ENCODE measurements at places on chromosomes 11 and 22.

DNA sequence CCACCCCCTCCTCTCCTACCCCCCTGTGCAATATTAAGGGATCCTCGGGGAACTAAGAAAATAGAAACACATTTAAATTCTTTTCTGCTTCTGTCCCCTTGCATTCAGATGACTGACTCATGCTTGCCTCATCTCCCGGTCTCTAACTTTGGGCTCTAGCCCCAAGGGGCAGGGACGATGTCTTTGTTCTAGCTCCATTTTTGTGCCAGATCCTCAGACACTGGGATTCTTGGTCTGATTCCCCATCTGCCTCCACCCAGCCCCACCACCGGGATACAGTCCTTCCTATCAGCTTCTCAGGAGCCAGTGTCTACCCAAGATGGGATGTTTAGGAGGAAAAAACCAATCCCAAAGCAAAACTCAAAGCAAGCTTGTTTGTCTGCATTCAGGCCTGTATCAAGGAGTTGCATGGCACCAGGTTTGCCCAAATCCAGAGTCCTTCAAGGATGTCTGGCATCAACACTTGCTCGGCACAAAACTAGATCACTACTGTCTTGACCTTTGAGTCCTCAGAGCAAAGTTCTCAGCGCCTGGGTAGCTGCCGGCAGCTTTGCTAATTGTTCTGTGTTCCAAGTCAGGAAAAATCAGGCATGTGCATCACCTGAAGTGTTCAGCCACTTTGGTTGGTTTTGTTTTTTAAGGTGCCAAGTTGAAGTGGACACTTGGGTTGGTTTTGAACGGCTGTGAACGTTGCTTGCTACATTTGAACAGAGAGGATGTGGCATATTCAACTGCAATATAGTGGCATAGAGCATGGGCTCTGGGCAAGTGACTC lies 212.8 kb downstream of the DSCAML1 start:
- no peak for DNase-seq

GRCh38 chr11:94309757-94310156 lies 5.4 kb downstream of the IZUMO1R start:
- no peak for DNase-seq

- DNase-seq = no peak
These were observed 11.6 kb downstream of the MMP3 start for GRCh38 chr11:102831489-102832440.

DNA sequence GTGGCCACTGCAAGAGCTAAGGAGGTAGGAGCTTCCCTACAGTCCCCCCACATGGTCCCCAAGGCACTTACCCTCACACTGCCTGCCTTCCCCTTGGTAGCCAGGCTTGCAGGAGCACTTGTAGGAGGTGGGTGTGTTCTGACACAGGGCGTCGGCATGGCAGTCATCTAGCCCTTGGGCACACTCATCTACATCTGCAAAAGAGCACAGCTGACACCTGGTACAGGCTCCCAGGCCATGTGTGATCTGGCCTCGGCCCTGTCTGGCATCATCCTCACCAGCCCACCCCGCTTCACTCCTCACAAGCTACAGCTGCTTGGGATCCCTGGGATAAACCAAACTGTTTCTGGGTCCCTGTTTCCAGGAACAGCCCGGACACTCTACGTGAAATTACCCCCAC lies 1.8 kb downstream of the SCUBE2 start:
- DNase-seq = no peak

DNA sequence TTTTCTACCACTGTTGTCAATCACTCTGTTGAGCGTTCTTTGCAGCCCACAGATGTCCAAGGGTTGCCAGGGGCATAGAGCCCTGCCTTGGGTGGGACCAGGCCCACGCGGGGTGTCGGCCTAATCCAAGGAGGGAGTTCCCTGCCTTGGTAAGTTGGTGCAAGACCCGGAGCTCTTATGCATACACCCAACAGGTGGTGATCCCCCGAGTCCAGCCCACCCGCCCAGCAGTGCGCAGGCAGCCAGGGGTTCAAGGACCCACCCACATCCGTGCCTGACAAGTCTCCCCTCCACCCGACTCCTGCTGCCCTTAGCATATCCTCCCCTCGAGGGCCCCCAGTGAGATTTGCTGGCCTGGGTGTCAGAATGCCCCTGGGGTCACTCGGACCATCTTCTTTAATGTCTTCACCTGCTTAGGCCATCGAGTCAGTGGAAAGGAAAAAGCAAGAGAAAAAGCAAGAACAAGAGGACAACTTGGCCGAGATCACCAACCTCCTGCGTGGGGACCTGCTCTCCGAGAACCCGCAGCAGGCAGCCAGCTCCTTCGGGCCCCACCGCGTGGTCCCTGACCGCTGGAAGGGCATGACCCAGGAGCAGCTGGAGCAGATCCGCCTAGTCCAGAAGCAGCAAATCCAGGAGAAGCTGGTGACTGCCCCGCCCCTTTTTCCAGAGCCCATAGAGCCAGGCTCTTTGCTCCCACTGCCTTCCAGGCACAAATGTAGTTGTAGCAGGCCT lies 12.2 kb downstream of the RIBC2 start:
- DNase-seq = no peak

DNA sequence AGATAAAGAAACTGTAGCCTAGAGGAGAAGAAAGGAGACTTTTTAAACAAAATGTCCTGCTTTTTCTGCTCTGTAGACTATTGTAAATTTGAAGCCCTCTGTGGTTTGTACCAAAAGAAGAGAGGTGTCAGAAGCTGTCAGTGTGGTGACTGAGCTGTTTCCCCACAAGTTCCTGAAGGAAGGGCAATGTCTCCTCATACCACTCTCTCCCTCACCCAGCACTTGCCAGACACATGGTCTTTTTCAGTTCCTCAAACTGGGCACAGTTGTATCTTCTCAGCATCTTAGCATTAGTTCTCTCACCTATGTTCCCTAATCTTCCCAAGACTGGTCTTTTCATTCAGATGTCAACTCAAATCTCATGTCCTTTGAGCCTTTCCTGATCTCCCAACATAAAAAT lies 4.3 kb downstream of the BCO2 start:
- DNase-seq = no peak

DNA sequence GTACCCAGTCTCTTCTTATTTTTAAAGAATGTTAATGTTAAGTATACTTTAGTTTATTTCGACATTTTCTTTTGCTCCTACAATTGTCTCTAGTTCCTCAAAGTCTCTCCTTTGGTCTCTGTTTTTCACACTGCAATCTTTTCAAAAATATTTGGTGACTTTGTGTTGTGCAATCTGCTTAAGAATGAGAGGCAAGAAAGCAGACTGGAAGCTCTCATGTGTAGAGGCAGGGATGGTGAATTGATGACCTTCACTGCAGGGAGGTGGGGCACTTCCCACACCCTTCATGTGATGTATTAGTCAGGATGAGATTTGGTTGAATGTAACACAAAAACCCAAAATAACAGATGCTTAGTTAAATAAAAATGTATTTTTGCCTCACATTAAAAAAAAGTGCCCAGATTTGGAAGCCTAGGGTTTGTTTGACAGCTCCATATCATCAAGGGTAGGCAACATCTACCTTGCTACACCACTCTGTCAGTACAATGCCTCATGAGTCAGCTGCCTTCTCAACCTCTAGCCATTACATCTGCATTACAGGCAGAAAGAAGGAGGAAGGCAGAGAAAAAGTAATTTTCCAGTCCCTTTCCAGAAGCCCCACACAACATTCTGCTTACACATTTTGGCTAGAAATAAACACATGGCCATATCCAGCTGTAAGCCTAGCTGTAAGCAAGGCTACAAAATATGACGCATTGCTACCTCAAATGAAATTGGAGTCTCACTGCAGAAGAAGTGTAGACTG lies 3.8 kb upstream of the MMP27 start:
- no peak for DNase-seq

GRCh38 chr11:69167130-69167915 lies 11.6 kb downstream of the SMIM38 start:
- DNase-seq = no peak

GRCh38 chr22:31286360-31287255 lies 5.7 kb downstream of the PIK3IP1 start:
- no peak for DNase-seq

GRCh38 chr11:73292525-73292894 lies 15.6 kb upstream of the ARHGEF17 start:
- no peak for DNase-seq

GRCh38 chr11:70381872-70382861 lies 16.2 kb upstream of the CTTN start:
- DNase-seq = no peak

DNA sequence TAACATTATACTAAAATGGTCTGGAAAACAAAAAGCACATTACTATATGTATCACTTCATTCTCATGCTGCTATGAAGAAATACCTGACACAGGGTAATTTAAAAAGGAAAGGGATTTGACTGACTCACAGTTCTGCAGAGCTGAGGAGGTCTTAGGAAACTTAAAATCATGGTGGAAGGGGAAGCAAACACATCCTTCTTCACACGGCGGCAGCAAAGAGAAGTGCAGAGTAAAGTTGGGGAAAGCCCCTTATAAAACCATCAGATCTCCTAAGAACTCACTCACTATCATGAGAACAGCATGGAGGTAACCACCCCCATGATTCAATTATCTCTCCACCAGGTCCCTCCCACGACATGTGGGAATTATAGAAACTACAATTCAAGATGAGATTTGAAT lies 60.0 kb downstream of the FAM181B start:
- no peak for DNase-seq

DNA sequence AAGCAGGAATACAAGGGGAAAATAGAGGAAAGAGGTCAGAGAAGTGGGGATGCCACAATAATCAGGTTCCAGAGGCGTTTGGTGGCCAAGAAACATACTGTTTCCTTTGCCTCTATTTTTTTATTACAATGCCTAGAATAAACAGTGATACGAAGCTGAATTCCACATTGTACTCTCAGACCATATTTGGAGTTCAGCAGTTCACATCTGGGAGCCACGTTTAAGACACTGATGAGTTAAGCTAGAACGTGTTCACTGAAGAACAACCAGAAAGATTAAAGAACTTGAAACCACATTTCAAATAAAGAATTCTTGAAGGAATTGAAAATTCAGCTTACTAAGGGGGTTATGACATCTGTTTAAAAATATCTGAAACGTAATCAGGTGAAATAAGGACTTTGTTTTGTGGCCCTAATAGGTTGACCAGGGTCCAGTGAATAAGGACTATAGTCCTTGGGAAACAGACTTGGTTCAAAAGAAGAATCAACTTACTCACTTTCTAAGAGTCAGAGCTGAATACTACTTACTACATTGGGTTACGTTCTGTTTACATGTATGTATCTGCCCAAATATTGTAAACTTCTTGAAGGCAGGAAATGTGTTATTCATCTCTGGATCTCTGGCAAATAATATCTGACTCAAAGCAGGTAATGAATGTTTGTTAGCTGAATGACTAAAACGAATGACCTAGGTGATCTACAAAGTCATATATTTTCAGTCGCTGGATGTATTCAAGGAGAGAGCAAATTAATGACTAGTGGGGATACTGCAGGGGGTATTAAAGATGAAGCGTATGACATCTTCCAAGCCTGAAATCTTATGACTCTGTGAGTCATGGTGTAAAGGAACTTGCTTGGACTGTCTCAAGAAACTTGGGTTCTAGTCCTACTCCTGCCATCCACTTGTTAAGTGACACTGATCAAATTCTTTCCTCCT lies 247.0 kb upstream of the NARS2 start:
- no peak for DNase-seq

GRCh38 chr11:17393472-17393871 lies 5.0 kb upstream of the KCNJ11 start:
- DNase-seq = no peak

GRCh38 chr11:72040491-72041363 lies 39.6 kb downstream of the NUMA1 start:
- peak; percentile 41 for DNase-seq

GRCh38 chr22:30770716-30771115 lies 76.0 kb downstream of the OSBP2 start:
- no peak for DNase-seq

- no peak for DNase-seq
These were observed 57.6 kb upstream of the B3GAT1 start for GRCh38 chr11:134469627-134470026.

DNA sequence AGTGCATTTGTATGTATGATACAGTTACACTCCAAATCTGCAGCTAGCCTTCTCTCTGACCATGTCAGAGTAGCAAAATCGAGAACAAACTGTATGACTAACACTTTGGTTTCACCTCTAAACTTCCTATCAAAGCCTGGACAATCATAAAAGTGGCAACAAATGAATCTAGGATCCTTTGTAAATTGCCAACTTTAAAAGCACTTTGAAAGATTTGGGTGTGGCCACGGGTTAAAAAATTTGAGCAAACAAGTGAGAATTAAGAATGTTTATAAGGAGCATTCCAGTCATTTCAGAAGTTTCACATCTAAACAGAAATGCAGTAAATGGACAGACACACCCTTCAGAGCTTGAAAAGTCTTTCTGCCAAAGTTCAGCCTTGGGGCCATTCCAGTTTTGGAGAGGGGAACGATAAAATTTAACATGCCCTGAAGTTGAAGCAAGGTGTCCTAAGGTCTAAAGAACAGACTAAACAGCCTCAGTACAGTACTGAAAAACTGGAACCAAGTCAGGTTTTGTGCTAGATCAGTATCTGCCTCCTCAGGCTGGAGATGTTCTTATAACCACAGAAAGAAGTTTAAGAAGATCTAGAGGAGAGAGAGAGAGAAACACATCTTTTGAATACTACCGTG lies 181.9 kb upstream of the BDNF start:
- no peak for DNase-seq

- no peak for DNase-seq
These were observed 96.1 kb upstream of the CD82 start for GRCh38 chr11:44469412-44469811.

DNA sequence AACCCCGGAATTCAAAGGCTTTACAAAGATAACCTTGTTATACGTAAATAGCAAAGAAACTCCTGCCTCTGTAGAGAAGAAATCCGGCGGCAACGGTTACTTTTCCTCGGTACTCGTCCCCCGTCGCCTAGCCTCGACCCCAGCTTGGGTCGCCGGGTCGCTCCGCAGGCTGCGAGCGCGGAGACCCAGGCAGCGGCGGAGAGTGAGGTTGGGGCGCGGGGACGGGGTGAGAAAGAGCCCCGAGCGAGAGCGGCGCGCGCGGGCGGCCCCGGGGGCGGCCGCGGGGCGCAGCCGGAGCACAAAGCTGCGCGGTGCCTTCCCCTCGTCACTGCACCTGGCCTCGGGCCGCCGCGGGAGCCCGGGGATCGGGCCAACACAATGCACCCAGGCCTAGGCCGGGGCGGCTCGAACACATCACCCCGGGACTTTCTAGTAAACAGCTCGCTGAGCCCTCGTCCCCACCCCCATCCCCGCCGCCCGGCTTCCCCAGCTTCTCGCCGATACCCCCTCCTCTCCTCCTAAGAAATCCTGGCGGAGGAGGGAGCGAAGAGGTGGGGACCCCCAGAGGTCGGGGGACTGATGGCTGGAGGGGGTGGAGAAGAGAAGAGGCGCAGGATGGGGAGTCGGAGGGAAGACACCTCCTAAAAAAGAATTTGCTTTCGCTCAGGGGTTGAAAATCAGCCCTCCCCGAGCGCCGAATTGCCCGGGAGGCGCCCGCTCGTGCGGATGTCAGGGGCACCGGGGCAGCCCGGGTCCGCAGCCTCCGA lies 845 bp downstream of the MPPED2 start:
- DNase-seq = no peak

DNA sequence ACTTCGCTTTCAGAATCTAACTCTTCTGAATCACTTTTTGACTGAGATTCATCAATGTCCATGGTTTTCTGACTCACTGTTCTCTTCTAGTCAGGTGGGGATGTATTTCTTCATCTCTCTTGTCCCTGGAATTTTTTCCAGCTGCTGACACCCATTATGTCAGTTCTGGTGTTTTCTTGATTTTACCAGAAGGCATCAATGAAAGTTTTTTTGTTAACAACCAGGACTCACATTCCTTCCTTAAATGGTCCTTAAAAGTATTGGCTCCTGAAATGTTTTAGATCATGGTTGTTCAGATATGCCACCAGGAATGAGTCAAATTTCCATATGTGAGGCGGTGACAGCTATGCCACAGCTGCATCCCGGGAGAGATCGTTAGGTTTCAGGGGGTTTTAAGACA lies 12.9 kb downstream of the MICAL2 start:
- DNase-seq = no peak

Data from stimulated activated CD8-positive, alpha-beta memory T cell treated with anti-CD3 and anti-CD28 coated beads, Interleukin-7, amount 100 ng/mL, for 24 hours (primary cell).